ENCODE measurements at places on chromosomes 12 and 14. TPM values are rescaled to one million over a fixed set of nuclear protein-coding genes. Genes with fewer than 3 reads are reported as not detected.

Gene RASSF9
- not detected for total RNA-seq

Gene CLECL1
- total RNA-seq, result 5.3 TPM

Gene SERPINA1
- 0.59 TPM for total RNA-seq

Gene LMO3
- total RNA-seq, result not detected

Gene CDKN3
- total RNA-seq, result 50.8 TPM
